ENCODE measurements at places on chromosomes 3 and 15.

DNA sequence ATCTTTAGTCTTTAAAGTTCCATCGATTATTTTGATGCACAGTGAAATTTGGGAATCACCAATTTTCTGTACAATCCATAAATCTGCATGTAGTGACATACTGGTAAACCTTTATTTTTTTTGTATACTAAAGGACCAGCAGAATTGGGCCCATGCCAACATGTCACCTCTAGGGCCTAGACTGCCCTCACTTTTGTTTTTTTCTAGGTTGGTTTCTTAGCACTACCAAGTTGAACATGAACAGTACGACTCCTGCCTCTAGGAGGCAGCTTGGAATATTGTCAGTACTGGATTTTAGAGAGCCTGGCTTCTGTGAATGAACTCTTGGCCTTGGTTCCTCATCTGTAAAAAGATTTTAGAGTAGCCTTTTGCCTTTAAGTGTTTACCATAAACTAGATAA lies 32.3 kb downstream of the NKIRAS1 start:
- no peak for DNase-seq

DNA sequence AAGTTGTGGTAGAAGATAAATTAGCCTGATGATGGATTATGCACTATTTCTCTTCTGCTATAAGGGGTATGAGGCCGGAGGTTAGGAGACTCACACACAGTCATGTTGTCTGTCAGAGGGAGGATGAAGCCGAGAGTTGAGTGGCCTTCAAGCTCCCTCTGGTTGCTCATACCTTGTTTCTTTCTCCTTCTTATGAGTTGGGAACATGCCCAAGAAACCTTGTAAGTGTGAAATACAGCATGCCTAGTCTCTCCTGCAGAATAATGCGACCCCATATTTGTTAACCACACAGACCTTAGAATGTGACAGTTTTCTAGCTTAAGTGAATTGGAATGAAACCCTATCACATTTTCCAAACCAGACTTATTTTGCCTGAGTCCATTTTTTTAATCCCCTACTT lies 366.7 kb downstream of the PTPRG start:
- no peak for DNase-seq

GRCh38 chr3:156240642-156241041 lies 120.3 kb downstream of the KCNAB1 start:
- no peak for DNase-seq

DNA sequence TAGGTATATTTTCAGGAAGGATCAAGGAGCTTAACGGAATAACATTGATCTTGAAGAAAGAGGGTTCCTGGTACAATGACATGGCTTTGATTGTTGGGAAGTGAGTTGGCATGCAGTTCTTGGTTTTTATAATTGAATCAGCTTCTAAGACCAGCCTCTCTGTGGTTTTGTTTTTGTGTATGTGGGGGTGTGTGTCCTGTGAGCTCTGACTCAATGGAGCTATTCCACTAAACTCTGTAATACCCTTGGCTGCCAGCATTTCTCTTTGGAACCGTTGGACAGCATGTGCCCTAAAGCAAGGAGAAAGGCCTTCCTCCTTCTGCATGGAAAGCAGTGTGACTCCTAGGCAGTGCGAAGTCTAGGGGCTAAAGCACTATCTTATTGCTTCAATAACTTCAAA lies 124.8 kb downstream of the EDEM1 start:
- no peak for DNase-seq

- no peak for DNase-seq
Observed at GRCh38 chr15:31049682-31050615, 51.6 kb downstream of the TRPM1 start.

DNA sequence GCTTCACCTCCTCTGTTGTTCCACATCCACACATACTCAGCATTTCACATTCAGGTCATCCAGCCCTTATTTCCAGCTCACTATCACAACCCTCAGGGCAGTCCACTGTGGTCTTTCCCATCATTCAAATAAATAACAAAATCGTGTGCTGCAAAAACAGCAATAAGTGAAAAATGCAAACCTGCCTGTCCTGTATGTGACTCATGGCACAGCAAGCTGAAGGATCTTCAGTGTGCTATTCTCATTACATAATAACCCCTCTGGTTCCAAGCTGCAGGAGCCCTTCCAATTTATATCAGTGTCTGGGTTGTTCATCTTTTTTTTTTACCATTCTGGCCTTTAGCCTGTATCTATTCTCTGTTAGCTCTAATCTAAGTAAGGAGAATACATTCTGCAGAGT lies 185.3 kb upstream of the UBE2E2 start:
- no peak for DNase-seq

- DNase-seq: peak; percentile 18
Observed at GRCh38 chr15:66951531-66952320, 113.7 kb upstream of the SMAD3 start.

DNA sequence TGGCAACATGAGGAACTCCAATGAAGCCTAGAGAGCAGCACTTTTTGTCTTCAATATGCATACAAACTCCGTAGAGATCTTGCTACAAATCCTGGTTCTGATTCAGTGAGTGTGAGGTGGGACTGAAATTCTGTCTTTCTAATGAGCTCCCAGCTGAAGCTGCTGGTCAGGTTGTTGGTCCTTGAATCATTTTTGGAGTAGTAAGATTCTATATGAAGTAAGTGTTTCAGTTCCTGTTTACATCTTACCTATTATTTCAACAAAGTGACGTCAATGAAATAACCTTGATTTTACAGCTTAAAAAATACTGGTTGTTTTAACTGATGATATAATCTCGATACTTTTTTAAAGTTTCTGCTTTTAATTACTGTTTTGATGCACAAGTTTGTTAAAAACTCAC lies 33.9 kb downstream of the SHQ1 start:
- DNase-seq: no peak

GRCh38 chr15:61974759-61975158 lies 85.5 kb downstream of the VPS13C start:
- DNase-seq: no peak

DNA sequence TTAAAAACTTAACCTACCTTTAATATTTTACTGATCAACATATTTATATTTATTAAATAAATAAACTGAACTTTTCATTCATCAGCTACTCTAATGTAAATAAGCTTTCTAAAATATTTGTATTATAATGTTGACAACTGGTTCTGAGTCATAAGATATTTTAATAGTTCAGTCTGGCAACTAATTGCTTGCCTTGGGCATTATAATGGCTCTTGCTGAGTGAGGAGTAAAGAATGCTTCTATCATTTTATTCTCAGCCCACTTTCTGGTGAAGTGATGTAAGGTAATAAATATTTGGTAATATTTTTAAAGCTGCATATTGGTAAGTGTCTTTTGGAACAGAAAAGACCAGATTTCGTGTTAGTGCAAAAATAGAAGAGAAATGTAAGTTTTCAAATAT lies 81.5 kb downstream of the DIPK2A start:
- DNase-seq: no peak

DNA sequence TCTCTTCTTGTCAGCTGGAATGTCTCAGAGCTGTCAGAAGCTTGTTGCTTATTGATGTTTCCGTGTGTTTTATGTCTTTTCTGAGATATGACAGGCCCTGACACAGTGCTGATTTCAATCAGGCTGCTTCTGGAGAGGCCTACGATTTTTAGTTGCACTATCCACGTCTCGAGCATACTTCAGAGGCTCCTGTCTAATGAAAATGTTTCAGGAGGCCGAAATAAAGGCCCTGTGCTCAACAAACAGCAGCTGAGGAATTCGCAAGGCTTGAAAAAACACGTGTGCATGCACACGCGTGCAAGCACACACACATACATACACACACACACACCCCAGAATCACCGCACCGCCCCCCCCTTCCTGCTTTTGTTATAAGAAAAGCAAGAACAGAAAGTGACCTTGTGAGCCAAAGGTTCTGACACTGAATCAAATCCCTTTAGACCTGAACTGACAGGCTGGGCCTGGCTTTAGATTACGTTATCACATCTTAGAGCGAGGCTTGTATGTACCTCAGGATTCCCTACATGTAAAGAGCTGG lies 296.6 kb downstream of the NR2F2 start:
- no peak for DNase-seq

DNA sequence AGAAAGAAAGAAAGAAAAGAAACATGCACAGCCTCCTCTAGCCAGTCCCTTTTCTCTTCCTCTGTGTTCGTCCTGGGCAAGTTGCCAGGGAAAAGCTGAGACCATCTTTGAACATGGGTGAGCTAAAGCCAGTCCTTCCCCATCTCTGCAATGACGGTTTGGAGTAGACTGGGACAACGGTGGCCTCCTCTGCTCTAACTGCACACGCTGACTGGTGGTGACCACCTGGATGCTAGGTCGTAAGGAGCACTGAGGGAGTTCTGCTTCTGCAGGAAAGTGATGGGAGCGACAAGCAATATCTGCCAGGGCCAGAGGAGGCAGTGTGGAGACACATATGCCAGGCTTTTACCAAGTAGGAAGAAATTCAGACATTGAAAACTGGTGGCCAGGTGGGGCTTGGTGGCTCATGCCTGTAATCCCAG lies 111.7 kb downstream of the NUP210 start:
- no peak for DNase-seq

DNA sequence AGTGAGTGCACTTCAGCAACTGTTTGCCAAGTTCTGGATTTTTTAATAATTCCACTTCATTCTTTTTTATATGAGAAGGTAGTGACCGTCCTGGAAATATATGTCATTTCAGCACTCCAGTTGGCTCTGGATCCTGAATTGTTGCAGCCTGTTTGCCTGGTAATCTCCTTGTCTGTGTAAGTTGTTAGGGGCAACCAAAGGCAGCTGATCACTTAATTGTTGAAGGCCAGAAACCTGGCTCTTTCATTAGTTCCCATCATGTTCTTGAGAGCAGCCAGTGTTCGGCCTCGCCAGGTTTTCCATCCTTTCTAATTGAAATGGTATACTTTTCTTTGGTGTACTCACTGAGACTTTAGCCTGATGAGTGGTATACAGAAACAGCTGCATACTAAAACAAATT lies 168.6 kb downstream of the SOX2 start:
- DNase-seq: no peak

DNA sequence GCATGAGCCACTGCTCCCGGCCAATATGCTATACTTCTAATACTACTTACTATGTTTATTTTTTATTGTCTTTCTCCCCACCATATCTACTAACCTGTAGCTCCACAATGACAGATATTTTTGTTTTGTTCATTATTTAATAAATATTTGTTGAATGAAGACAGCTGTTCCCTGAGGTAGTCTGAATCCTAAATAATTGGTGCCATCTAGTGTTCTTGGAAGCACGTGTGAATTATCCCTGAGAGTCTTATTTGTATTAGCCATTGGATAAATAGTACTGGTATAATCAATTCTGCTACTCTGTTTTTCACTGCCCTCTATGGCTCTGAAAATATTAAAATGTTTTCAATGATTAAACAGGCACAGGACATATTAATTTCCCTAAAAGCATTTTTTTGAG lies 5.6 kb upstream of the APPL1 start:
- no peak for DNase-seq

DNA sequence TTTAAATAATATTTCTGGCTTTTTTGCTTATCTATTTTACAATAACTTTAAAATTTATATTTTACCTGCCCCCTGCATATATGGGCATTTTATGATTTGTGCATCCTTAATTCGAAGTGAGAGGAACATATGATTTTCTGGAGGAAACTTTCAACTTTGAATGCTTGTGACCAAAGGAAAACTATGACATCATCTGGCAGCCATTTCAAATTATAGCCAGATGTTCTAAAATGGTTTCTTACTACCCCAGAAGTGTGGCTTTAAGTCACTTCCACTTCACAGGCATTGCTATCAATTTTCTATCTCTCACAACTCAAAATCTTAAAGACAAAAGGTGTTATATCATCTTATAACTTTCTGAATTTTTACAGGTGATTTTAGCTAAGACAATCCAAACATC lies 508.8 kb downstream of the RBMS3 start:
- DNase-seq: no peak

DNA sequence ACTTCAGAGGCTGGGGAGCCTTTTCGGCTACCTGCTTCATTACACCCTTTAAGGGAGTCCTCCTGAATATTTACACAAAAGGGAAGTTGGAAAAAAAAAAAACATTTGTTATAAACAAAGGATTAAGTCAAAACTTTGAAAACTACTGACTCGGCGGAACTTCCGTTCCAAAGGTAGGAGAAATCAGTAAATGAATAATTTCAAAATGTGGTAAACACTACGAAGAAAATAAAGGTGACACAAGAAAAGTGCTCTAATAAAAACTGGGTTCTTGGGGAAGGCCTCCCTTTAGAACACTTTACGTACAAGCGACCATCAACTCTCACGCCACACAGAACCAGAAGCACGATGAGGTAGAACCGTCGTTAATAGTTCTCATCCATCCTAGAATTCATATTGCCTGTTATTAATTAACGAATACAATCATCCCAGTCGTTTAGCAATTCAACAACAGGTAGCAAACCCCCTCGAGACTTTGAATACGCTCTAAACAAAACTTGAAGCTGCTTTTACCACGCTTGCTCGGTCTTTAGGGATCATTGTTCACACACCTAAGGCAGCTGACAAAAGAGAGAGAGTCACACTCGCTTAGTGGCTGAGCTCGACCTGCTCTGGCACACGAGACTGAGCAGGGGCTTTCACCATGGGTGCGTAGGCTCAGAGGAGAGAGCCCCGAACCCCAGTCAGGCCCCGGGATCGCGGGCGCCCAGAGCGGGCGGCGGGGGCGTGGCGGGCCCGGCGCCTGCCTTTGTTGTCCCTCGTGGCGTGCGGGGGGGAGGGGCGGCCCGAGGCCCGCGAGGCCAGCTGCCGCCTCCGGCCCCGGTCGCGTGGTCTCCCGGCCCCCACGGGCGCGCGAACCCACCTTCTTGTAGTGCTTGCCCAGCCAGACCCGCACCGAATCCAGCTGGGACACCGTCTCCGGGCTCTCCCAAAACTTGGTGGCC lies 680 bp downstream of the SMARCC1 start:
- DNase-seq: no peak

DNA sequence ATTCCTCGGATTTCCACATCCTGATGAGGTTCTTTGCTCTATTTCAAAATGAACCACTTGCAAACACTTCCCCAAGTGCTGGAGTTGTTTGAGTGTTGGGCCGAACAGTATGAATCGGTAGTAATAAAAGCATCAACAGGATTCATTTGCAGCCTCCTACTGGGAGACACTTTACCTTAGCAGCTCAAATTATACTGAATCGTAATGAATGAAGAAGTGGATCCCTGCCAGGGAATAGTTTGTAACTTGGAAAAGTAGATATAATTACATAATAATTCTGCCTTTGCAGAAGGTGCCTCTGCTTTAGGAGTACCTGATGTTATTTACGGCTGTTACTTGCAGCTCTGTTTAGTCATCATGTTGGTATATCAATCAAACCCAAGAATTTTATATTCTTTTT lies 669.1 kb downstream of the CADM2 start:
- no peak for DNase-seq

- no peak for DNase-seq
Observed at GRCh38 chr3:85881833-85882393, 923.1 kb downstream of the CADM2 start.

DNA sequence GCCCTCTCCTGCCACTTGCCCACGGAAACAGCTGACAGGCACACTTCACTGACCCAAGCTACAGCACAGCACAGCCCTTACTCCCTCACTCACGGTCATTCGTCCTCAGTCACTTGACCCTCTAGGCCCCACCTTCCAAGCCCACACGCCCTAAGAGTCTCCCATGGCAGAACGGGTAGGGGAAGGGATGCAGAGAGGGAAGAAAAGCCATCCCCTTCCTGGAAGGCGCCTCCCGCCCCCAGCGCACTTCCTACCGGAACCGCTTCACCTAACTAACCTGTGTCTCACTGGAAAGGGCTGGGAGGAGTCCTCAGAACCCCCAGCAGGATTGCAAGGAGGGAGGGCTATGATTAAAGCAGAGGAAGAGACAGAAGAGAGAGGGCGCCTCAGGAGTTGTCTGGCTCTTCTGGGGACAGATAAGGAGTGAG lies 22.9 kb downstream of the EPHB3 start:
- no peak for DNase-seq
